ENCODE measurements at places on chromosomes 2 and 18. TPM values are rescaled to one million over a fixed set of nuclear protein-coding genes. Genes with fewer than 3 reads are reported as not detected.

- DNase-seq = no peak
These were observed at the start of gene DSC1 for GRCh38 chr18:31162825-31163435. Gene DSC1, minus strand, starts transcription at chr18:31162856. Its CDS starts 262 bp downstream, at chr18:31162594.

GRCh38 chr2:195304310-195304709, 352.7 kb upstream of the SLC39A10 start:
- DNase-seq = no peak

RAD51AP2 gene
- not detected for total RNA-seq

DNA sequence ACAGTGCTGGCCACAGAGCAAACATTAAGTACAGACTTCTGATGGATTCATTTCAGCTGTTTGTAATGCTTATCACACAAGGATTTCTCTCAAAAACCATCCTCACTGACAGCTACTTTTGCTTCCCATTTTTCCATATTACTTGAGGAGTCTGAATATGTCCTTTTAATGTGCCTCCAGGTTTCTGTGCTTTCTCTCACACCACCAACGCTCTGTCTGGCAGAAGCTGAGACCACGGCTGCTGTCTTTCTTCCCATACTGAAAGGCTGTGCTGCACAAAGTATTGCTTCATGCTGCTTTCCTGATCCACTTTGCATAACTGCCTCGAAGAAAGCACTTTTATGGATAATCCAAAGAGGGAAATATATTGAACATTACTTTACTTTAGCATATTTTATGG, 312.1 kb upstream of the ZEB2 start:
- DNase-seq = no peak

DNA sequence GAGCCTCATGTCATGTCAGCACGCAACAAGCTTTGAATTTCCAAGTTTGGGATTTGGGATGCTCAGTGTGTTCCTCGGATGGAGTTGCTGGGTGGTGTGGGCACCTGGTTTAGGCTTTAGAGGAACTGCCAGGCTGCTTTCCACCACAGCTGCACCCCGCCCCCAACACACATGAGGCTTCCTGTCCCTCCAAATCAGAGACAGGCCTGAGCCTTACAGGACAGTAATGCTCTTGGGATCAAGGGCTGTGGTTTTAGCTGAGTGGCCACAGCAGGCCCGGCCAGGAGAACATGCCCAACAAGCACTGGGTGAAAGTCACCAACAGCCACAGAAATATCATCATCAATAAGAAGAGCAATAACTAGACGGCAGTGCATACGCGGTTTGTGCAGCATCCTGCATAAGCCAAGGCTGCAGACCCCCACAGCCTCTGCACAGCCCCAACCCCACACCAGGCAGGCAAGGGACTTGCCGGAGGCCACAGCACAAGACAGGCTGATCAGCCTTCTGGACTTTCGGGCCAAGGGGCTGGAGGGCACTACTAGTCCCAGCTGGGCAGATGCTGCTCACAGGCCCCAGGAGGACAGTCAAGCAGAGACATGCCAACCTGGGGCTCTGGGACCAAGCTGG, 29.7 kb upstream of the GPC1 start:
- DNase-seq = no peak

- DNase-seq = no peak
These were observed 1.2 kb upstream of the HAAO start for GRCh38 chr2:42793334-42794270.

GRCh38 chr2:28152585-28153280, 239.9 kb upstream of the FOSL2 start:
- no peak for DNase-seq

DNA sequence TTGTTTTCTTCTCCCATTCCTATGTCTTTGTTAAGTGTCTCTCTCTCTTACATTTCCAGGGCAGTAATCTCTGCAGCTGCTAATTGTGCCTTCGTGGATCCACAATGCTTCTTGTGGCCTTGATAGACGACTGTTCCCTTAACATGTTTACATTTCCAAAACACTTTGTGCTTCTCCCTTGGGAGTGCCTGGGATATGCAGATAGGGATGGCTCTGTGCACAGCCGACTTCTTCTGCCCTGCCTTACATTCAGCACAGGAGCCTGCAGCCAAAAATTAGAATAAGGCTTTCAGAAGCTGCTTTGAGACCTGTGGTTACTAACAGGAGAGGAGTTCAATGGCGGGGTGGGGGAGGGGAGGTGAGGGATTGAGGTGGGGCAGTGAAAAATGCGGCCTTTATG, 328.9 kb downstream of the TDRD15 start:
- DNase-seq = no peak

Data from CD4-positive, CD25-positive, alpha-beta regulatory T cell (primary cell).